ENCODE measurements at places on chromosomes 6 and 20.

- DNase-seq = no peak
Observed at GRCh38 chr6:5155906-5156305, 70.8 kb downstream of the PPP1R3G start.

GRCh38 chr20:36784900-36785299 lies 11.3 kb upstream of the DSN1 start:
- no peak for DNase-seq

- DNase-seq = peak; percentile 25
Observed at GRCh38 chr6:113873043-113873667, 16.0 kb downstream of the MARCKS start.

DNA sequence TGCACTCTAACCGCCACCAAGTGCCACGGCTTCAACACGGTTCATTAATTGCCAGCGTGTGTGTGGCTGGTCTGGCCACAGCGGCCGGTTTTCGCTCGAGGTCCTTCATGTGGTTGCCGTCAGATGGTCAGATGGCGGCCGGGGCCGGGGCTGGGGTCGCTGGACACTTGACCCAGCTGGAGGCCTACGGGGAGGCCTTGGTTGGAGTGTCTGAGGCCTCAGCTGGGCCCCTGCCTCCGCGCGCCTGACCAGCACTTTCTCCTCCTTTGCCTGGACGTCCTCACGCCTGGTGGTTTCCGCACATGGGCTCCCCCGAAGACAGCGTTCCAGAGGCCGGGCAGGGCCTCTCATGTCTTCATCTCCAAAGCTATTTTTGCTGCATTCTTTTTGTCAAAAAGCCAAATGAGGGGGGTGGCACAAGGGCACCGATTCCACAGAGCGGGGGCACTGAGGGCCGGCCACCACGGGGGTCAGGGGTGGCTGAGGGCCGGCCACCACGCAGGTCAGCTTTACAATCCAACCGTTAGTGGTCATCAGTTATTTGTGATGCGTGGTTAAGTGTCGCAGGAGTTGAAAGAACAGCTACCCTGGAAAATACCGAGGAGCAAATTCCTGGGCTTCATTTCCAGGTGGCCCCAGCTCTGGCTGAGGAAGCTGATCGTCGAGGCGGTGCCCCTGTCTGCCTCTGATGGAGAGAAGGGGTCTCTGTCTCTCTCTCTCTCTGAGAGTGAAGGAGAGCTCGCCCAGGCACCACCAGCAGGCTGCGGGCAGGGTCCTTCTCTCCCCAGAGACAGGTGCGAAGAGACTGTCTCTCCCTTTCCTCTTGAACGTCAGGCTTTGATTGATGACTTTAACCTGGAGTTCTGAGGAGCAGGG lies 50.5 kb upstream of the FRMD1 start:
- DNase-seq = no peak

- no peak for DNase-seq
Observed at GRCh38 chr20:6562111-6562510, 205.4 kb upstream of the BMP2 start.

DNA sequence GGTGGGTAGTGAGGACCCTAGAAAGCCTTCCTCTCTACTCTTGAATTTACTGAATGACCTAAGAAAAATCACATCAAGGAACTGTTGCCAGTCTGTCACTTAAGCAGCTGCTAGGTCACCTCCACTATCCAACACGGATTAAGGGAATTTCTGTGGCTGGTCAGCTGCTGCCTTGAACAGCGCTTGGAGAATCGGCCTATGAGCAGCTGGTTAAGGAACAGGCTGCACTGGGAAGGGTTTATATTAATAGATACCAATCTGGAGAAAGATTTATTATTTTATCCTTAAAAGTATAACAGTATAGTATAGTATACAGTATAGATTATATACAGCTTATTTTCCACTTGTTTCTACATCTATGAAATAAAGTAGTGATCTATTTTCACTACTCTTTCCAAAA lies 6.5 kb downstream of the PTPRK start:
- no peak for DNase-seq

- no peak for DNase-seq
Observed at GRCh38 chr20:57034001-57034400, 232.4 kb downstream of the BMP7 start.

DNA sequence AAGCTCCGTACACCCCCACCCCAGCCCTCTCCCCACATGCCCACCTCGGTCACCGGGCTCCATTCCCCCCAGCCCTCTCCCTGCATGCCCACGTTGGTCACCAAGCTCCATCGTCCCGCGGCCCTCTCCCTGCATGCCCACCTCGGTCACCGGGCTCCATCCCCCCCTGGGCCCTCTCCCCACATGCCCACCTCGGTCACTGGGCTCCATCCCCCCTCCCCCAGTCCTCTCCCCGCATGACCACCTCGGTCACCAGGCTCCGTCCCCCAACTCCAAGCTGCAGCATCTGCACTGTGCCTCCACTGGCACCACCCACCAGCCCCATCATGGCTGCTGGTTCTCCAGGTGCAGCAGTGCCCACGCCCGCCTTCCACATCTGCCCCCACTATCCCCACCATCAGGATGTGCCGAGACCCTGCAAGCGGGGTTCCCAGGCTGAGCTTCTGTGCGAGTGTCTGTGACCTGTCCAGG lies 16.8 kb downstream of the TAF4 start:
- DNase-seq = no peak

GRCh38 chr6:82741325-82741995 lies 324.2 kb downstream of the UBE3D start:
- no peak for DNase-seq

GRCh38 chr20:24102749-24103333 lies 114.3 kb upstream of the GGTLC1 start:
- DNase-seq = no peak

DNA sequence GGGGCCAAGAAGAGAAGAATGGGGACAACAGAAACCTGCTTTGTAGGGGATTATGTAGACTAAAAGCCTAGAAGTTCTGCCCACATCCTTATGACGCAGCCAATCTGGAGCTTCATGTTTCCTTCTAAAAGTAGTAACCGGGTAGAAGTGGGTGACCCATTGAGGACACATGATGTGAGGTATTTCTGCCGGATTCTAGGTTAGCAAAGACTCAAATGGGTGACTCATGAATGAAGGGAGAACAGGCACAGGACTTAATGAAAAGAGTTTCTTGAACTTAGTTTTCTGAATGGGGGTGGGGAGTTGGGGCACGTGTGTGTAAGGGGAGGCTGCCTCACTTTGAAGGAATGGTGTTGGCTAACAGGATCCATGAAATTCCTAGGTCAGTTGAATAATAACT lies 68.8 kb downstream of the CDS2 start:
- no peak for DNase-seq

GRCh38 chr20:62980380-62980960 lies 26.3 kb downstream of the BHLHE23 start:
- no peak for DNase-seq

GRCh38 chr6:14423955-14424354 lies 306.4 kb downstream of the CD83 start:
- DNase-seq = no peak

DNA sequence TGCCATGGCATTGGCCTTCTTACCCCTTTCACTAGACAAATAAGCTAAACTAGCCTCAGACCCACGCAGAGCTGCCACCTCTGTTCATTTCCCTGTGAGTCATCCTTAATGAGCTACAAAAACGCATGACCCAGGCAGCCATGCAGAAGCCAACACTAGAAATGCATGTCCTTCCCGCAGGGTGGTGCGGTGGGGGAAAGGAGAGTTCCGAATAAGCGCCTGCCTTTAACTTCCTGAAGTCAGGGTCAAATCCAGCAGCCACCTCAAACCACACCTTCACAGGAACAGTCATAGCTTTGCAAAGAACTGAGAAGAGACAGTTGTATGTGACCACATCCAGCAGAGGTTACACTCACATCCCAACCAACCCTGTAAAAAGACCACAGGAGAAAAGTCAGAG lies 40.4 kb downstream of the IRF4 start:
- DNase-seq = no peak

DNA sequence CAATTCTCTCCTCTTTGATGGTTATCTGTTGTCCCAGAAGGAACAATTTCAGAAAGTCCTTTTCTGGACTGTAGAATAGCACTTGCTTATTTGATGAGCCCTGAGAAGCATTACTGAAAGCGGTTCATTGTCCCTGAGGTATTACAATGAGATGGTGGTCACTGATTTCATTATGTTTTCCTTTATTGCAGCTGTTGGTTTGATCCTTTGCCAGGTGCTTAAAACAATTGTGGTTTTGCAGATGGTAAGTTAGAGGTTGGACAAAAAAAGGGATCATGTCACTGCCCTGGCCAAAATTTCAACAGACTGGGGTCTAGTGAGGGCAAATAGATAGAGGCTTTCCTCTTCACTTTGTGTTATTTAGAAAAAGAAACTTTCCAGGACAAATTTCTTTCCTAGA lies 61.9 kb downstream of the ESR1 start:
- DNase-seq = no peak

- no peak for DNase-seq
Observed at GRCh38 chr6:83702077-83702476, 6.8 kb downstream of the SNAP91 start.

- DNase-seq = no peak
Observed at GRCh38 chr20:25083141-25083772, 1.3 kb upstream of the VSX1 start.

DNA sequence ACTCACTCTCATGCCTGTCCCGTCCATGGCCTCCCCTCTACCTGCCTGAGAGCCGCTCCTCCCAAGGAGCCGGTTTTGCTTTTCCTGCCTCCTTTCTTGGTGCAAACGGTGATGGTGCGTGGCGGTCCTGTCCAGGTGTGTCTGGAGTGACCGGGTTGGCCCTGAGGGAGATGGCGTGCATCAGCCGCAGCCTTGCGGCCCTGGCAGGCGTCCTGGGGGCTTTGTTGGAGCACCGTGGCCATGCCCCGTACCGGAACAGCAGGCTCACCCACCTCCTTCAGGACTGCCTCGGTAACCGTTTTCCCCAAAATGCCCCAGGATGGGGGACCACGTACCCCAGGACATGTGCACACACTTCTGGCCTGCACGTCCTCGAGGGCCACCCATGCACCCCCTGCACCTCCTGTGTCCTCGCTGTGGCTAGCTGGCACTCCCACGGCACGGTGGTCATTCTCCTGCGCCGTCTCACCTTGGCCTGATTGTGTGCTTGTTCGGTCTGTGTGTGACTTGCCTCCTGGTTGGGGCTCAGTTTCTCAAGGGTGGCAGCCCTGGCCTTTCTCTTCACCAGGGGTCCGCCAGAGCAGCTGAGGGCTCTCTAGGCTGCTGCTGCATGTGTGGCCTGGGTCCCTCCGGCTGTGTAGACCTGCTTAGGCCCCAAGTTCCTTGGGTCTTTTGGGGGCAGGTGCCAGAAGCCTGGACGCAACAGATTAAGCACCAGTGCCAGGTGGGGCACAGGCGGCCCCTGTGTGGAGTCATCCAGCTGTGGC lies 36.4 kb downstream of the FRMD1 start:
- DNase-seq = no peak

- no peak for DNase-seq
Observed at GRCh38 chr6:43840490-43841218, 70.6 kb downstream of the VEGFA start.

DNA sequence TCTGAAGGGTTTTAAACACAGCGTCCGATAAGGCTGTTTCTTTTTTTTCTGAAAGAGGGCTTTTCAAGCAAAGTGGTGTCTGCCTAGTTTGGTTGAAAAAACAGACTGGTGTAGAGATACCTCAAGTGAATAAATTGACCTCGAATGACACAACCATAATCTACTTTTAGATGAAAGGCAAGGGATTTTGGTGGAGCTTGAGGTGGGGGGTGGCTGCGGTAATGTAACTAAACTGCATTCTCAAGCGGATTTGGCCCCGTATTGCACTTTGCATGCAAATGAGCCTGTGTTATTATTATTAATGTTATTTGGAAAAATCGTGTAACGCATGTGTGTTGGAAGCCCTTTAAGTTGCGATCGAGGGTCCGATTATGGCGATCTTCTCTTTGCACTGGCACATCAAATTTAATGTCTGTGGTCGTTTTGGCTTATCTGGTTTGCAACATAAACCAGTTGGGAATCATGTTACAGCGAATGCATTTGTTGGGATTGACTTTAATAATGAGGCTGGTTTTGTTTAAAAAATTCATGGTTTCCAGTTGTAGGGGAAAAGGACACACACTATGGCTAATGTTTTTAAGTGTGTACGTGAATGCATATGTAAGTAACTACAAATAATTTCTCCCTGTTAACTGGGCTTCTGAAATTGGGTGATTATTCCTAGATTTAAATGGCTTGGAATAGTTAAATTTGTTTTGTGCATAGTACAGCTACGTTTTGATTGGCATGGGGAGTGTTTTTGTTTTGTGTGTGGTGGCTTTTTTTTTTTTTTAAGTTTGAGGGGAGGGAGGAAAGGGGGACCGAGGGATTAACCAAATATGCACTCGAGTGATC lies 1.0 kb downstream of the JARID2 start:
- no peak for DNase-seq

- no peak for DNase-seq
Observed at GRCh38 chr6:35088281-35089215, 52.6 kb downstream of the TCP11 start.

GRCh38 chr6:32178547-32179440 lies 589 bp downstream of the RNF5 start:
- DNase-seq = no peak

All from hypothalamus (tissue), 51 donors.